ENCODE measurements at places on chromosomes 7 and 10.

DNA sequence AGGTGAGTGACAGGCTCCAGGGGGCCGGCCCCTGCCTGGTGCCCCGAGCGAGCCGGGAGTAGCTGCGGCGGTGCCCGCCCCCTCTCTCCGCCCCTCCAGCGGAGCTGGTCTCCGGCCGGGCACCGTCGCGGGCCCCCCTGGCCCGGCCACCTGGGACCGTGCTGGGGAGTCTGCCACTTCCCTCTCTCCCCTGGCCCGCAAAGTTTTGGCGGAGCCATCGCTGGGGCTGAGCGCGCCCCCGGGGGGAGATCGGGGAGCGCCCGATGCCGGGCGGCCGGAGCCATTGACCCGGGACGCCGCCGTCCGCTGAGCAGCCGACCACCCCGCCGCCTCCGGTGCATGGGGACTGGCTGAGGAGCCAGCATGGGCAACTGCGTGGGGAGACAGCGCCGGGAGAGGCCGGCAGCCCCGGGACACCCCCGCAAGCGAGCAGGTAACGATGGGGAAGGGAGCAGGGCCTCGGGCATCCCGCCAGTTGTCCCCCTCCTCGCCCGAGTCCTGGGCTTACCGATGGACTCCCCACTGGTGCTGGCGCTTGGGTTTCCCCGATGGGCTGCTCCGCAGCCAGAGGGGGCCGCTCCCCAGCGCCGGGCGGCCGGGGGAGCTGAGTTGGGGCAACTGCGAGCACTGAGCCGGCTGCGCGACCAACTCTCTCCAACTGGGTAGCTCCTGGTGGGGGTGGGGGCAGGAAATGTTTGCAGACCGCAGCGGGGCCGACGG lies at the start of gene UBTD1:
Gene UBTD1, plus strand, starts transcription at position 84 of the 720 bp plus-strand sequence. Its CDS starts 280 bp downstream, at position 364.
- DNase-seq, result no peak

DNA sequence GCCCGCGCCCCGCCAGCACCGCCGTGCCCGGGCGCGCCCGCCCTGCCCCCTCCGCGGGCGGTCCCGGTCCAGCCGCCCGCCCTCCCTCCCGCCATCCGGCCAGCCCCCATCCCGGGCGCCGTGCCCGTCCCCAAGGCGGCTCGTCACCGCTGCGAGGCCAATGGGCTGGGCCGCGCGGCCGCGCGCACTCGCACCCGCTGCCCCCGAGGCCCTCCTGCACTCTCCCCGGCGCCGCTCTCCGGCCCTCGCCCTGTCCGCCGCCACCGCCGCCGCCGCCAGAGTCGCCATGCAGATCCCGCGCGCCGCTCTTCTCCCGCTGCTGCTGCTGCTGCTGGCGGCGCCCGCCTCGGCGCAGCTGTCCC lies at the start of gene HTRA1:
Gene HTRA1, plus strand, starts transcription at position 187 of the 362 bp plus-strand sequence. Its CDS starts 100 bp downstream, at position 287.
- DNase-seq, result no peak

DNA sequence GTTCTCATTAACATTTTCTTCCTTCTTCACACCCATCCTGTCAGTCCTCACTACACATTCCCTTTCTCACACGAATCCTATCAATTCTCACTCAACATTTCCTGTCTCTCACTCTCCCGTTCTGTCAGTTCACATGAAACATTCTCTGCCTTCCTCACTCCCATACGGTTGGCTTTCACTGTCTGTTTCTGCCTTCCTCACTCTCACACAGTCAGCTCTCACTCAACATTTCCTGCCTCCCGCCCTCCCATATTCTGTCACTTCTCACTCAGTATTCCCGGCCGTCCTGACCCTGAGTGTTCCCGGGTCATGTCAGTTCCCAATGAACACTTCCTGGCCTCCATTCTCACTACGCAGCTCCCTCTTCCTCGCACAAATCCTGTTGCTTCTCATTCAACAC lies 61.5 kb downstream of the DYNC2I1 start:
- DNase-seq, result no peak

DNA sequence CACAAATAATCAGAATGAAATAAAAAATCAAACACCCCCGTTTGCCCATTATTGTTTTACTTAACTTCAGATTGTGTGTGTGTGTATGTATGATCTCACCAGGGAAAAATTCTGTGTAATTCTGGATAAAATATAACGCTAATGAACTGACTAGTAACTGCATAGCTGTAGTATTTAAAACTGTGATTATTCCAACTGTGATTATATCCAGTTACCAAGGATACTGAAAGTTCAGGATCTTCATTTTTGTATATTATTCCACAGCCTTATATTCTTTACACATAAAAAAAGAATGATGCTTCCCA lies 2.9 kb downstream of the TWIST1 start:
- no peak for DNase-seq

GRCh38 chr10:9670911-9671310 lies 1346.8 kb upstream of the CELF2 start:
- DNase-seq, result no peak

DNA sequence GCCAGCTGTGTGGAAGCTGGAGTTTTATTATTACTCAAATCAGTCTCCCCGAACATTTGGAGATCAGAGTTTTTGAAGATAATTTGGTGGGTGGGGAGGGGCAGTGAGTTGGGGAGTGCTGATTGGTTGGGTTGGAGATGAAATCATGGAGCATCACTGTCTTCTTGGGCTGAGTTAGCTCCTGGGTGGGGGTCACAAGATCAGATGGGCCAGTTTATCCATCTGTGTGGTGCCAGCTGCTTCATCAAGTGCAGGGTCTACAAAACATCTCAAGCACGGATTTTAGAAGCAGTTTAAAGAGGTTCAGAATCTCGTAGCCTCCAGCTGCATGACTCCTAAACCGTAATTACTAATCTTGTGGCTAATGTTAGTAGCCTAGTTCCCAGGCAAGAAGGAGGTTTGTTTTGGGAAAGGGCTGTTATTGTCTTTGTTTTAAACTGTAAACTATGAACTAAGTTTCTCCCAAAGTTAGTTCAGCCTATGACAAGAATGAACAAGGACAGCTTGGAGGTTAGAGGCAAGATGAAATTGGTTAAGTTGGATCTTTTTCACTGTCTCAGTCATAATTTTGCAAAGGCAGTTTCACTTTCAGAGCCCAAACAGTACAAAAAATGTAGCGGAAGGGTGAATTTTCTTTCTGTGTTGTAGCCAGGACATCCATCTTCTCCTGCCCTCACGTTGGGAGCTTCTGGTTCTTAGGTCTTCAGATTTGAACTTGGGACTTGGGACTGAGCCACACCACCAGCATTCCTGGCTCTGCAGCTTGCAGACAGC lies 43.1 kb downstream of the KLF6 start:
- DNase-seq, result no peak

DNA sequence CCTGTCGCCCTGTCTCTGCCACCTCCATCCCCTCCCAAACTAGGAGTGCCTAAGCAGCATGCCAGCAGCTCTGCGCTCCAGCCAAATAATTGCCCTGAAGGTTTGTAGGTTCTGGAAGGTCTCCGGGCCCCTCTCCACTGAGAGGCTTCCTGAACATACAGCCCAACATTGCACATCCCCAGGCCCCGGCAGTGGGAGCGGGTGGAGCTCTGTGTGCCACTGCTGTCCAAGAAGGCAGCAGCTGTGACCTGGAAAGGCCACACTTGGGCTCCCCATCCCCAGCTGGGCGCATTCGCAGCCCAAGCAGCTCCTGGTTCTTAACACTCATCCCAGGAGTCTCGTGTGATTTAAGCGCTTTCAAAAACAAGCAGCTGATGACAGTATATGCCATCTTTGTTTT lies 95.7 kb downstream of the COL13A1 start:
- DNase-seq, result no peak

- DNase-seq, result no peak
Observed at GRCh38 chr7:37186753-37187152, 261.9 kb downstream of the ELMO1 start.

DNA sequence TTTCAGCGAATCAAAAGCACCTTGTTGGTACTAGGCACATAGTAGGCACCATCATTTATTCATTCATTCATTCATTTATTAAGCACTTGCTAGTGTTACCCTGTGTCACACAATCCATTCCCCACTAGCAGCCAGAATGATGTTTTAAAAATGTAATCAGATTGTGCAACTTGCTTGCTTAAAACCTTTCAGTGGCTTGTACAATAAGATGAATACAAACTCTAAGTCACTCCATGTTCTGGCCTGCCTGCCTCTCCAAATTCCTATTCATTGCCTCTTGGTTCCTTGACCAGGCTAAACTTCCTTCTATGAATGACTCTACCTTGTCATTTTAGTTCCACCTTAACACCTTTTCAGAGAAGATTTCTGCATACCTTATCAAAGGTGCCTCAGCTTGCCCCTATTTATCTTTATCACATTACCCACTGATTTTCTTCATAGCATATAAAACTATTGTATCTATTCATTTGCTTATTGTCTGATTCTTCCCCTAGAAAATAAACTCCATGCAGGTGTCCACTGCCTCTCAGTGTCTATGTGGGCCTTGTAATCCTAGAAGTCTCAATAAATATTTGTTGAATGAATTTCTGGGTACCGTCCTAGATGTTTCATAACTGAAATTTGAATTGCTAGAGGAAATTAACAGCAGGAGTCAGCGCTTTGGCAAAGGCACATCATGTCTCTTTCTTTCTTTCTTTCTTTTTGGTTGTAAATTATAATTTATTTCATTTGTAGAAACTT lies 169.5 kb downstream of the TMEM26 start:
- DNase-seq, result no peak

GRCh38 chr7:27173511-27173955 lies 587 bp downstream of the HOXA10 start:
- DNase-seq, result no peak

DNA sequence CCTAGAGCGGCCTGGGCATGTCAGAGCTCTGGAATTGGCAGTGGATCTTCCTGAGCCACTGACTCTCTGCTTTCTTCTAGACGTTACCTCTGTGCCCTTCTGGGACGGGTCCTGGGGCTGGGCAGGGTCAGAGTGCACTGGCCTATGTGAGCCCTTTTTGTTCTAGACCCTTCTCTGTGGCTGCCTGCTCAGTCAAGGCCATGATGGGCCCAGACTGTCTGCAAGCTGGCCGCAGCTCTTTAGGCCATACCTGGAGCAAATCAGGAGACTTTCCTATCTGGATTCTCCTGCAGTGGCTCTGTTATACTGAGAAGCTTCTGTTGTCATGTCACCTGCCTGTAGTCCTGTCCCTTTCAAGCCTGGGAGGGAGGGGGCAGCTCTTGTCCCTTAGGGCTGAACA lies 70.1 kb downstream of the ADCY1 start:
- DNase-seq, result no peak

DNA sequence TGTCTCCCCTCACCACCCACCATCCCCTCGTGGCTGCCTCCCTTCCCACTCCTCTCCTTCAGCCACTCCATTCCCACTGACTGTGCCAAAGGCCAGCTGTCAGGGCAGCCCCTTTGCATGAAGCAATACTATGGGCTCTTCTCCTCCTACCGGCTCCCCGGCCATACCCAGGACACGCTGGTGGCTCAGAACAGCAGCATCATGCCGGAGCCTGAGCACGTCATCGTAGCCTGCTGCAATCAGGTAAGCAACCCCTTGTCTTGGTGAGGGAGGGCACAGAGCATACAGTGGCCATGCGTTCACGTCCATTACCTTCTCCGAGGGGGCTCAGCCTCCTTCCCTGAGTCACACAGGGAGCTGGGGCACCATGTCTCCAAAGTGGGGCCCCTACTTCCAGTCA lies 11.6 kb downstream of the CHAT start:
- no peak for DNase-seq

GRCh38 chr7:5626498-5626897 lies 155.0 kb downstream of the RNF216 start:
- DNase-seq, result no peak

DNA sequence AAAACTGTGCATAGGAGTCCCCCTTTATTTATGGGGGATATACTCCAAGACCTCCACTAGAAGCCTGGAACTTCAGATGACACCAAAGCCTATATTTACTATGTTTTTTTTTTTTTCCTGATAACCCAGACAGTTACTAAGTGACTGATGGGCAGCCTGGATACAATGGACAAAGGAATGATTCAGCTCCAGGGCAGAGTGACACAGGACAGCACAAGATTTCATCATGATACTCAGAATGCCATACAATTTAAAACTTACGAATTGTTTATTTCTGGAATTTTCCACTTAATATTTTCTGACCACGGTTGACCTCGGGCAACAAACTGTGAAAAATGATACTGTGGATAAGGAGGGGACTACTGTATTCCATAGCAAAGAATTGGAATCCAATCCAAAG lies 843.6 kb downstream of the PCDH15 start:
- no peak for DNase-seq

- no peak for DNase-seq
Observed at GRCh38 chr10:103793920-103794883, 61.2 kb downstream of the SH3PXD2A start.

- no peak for DNase-seq
Observed at GRCh38 chr10:79274279-79275104, 72.8 kb upstream of the PPIF start.

GRCh38 chr10:131841131-131841660 lies 59.6 kb upstream of the PPP2R2D start:
- no peak for DNase-seq

- no peak for DNase-seq
Observed at GRCh38 chr10:133231244-133231945, 1.4 kb downstream of the UTF1 start.

DNA sequence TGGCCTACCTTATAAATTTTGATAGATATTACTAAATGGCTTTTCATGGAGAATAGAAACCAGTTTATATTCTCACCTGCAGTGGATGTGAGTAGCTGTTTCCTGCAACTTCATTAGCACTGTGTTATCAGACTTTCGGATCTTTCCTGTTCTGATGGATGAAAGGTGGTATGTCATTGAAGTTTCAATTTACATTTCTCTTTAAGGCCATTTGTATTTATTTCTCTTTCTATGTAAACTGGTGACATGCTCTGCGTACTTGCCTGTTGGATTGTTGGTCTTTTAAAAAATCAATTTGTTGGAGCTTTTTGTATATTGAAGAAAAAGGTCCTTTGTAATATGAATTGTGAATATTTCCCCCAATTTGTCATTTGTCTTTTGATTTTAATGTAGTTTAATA lies 95.8 kb upstream of the STRIP2 start:
- no peak for DNase-seq

DNA sequence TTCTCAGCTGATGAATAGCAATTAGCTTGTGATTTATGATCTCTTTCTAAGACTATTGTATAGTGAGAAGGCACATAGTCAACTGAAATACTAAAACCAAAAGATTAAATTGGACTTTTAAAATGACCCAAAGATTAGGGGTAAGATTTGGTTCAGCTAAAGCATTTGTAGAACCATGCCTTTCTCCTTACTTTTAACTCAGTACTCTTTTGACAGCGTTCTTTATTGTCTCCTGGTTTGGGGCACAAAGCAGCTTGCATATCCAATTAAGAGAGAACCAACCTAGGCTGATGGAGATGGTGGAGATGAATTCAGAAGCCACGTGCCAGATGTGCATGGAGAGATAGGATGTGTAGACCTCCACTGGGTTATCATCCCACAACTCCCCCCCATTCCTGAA lies 45.8 kb downstream of the FHIP2A start:
- no peak for DNase-seq

DNA sequence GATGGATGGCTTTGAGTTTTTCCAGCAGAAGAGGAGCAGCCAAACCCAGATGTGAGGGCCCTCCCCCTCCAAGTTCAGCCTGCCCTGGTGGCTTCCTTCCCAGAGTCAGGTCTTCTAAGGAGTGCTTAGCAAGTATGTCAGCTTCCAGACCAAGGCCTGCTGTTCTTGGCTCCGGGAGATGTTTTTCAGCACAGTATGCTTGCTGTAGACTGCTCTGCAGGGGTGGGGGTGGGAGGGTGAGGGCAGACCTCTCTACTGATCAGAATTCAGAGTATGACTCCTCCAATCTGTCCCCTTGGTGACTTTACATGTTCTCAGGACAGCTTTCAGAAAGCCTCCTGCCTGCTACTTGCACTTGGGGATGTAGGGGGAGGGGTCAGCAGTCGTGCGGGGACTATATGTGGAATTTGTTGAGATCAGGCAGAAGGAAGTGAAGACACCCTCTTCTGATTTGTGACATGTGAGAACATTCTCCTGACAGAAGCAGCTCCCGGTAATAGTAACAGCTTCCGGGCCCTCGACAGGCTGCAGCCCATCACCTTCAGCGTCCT lies 516.4 kb upstream of the ZMIZ1 start:
- no peak for DNase-seq
